ENCODE measurements at places on chromosomes 16 and 17.

- peak; percentile 64 for DNase-seq
Measured at GRCh38 chr17:79970576-79971068, 65.0 kb downstream of the TBC1D16 start.

DNA sequence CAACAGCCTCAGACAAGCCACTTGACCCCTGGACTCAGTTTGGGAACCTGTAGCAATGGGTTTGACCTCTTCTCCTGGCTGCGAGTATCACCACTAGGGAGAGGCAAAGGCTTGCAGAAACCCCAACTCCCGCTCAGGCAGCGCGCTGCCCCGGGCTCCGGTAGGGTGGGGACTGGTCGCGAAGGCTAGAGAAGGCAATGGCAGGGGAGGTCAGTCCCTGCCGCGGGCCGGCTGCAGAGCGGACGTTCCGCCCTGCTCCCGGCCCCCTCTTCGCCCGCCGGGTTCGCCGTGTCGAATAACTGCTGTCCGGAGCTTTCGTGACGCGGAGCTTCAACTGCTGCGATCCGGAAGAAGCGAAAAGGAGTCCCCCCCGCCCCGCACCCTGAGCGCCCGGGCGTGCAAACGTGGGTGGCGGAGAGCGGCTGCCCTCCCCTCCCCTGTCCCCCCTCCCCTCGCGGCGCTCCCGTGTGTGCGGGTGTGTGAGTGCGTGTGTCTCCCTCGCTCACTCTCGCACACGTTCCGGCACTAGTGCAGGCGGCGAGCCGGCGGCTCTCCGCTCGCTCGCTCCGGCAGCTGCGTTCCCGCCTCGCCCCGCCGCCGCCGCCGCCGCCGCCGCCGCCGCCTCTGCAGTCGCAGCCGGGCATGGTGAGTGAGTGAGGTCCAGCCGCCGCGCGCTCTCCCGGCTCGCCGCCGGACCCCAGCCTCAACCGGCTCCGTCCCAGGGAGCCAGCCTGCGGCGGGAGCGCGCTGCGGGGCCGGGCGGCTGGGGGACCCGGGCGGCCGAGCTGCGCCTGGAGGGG is 772 bp upstream of the SHISA6 start:
- no peak for DNase-seq

DNA sequence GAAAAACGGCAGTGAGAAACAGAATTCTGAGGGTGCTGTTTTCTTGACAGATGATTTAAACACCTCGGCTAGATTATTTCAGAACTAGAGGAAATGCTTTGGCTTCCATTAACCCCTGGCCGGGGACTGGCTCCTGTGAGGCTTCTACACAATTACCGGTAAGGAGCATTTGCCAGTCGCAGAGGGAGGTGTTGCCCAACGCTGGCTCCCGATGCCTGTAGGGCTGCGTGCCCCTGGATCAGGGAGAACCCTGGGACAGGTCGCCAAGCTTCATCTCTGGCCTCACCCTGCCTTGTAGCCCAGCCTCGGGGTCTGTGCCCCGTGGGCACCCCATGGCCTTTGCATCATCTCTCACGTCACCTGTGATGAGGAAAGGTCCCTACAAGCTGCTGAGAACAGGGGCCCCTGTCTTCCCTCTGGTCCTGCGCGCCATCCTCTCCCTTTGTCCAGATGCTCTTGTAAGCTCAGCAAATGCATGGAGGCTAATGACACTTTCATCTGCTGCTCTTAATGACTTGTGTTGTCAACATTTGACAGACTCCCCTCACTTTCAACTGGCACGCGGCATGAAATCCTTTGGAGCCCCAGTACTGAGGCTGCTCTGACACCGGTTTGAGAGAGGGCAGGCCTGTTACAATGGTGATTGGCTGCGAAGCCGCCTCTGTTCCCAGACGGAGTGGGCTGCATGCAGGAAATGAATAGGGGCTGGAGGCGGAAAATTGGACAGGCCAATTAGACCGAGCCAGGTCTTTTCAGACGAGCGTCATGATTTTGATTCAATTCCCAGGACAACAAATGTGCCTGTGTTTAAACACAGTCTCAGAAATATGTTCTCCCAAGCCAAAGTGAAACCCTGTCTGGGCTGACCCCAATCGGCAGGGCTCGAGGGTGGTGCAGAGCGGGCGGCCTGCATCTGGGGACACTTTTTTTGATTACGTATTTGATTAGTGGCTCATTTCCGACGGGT is 85.5 kb upstream of the DOC2B start:
- DNase-seq = no peak

DNA sequence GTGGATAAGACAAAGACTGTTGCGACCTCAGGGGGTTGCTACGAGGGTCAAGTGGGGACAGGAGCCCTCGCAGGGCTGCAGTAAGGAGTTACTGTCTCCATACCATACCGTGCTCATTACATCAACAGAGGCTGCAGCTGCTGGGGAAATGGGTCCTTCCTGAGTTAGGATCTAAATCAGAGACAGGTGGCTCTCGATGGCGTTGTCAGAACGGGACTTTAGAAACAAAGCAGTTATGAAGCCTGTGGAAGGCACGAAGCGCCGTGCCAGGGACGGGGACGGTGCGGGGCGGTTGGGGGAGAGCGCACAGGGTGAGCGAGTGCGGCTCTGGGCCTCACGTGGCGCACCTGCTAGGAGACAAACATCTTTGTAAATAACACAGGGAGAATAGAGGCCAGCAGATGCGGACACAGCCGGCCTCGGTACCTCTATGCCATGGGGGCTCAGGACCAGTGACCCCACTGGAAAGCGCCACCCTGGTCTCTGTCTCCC is 34.4 kb downstream of the ZCCHC14 start:
- DNase-seq = no peak
